ENCODE measurements at places on chromosomes 1 and 21.

DNA sequence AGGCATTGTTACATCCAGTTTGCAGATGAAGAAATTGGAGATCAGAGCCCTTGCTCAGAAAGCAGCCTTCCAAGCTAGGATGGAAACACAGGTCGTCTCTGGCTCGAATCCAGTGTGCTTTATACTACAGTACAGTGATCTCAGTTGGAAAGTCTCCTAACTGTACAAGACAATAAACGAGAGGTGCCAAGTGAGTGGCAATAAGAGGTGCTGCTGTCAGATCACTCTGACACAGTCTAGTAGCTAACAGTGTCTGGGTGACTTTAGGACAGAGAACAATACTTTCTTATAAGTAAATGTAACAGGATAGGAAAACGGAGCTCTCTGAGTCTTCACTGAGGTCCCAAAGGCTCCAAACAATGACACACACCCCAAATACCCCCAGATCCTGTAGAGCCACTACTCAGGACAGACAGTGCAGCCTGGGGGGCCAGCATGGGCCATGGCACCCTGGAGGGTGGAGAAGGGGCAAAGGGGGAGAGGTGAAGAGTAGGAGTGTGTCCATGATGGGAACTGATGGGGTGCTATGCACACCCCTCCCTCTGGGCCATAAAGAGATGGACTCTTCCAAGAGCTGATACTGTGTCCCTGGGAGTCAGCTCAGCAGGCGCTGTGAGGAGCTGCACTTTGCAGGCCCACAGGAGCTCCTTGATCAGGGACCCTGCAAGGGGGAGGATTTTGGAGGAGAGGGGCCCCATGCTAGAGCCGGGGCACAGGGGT, 3.3 kb downstream of the SH3BGR start:
- no peak for DNase-seq

- no peak for DNase-seq
These were observed 22.0 kb upstream of the BATF3 start for GRCh38 chr1:212721388-212722247.

GRCh38 chr1:54542120-54542961, 5.7 kb upstream of the ACOT11 start:
- DNase-seq, result no peak

DNA sequence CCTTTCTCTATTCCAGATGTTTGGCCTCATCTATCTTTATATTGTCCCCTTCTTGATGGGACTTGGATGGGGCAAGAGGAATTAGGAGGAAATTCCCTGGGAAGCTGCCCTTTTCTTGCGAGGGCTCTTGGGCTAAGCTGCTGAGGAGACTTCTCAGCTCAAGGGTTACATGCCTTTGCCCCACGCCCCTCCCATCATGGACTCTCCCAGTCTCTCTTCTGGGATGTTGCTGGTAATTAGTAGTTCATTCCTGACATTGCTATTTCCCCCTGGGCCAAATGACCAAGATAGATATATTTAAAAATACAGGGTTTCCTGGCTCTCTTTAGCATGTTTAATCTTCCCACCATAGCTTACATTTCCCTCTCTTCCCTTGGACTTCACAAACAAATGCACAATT, 90.6 kb upstream of the RALGPS2 start:
- DNase-seq, result no peak

DNA sequence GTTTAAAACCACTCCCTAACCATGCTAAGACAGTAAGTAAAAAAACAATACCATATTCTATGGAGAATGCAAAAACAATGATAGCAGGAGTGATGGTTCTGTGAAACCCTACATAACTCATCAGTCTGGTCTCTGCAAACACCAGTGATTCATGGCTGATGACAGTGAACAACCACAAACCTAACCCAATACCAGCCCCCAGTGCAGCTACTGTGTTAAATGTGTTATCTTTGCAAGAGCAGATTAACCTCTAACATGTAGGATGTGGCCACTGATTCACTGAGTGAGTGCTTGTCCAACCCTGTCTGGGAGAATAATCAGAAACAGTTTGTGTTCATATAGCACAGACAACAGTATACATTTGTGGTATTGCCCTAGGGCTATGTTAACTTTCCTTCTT, 100.2 kb upstream of the COG2 start:
- DNase-seq, result no peak

GRCh38 chr1:211183747-211184313, 49.9 kb upstream of the KCNH1 start:
- no peak for DNase-seq

- no peak for DNase-seq
These were observed 75.3 kb downstream of the CD58 start for GRCh38 chr1:116495535-116495934.

- DNase-seq, result no peak
These were observed 42.2 kb downstream of the KCNK1 start for GRCh38 chr1:233656032-233656635.

- DNase-seq, result no peak
These were observed 330.0 kb downstream of the BRINP3 start for GRCh38 chr1:190147616-190148015.

GRCh38 chr1:232211149-232211548, 418.8 kb downstream of the SIPA1L2 start:
- DNase-seq, result no peak

GRCh38 chr1:14294860-14295536, 303.5 kb upstream of the KAZN start:
- no peak for DNase-seq

- no peak for DNase-seq
These were observed 40.4 kb upstream of the APOBEC4 start for GRCh38 chr1:183693521-183693920.

DNA sequence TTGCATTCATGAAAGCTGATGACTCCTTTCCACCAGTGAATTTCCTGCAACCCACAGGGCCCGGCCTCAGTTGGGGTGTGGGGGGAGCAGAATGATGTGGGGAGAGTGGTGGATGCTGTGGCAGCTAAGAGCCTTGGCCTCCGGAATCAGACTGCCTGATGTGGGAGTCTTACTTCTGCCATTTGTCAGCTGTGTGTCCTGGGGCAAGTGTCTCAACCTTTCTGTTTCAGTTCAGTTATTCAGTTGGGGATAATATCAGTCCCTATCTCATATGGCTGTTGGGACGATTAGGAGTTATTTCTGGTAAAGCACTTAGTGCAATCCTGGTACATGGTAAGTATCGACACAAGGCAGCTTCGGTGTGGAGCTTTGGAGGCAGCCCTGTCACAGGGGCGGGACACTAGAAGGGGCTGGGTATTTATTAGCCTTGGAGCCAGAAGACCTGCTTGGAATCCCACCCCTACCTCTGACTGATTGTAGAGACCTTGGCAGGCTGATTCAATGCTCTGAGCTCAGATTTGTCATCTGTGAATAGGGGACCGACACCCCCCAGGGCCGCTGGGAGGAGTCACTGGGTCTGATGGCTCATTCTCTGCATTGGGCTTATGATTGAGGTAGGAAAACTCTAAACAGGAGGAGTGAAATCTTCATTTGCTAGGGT, 19.6 kb downstream of the ARHGEF10L start:
- DNase-seq, result no peak

DNA sequence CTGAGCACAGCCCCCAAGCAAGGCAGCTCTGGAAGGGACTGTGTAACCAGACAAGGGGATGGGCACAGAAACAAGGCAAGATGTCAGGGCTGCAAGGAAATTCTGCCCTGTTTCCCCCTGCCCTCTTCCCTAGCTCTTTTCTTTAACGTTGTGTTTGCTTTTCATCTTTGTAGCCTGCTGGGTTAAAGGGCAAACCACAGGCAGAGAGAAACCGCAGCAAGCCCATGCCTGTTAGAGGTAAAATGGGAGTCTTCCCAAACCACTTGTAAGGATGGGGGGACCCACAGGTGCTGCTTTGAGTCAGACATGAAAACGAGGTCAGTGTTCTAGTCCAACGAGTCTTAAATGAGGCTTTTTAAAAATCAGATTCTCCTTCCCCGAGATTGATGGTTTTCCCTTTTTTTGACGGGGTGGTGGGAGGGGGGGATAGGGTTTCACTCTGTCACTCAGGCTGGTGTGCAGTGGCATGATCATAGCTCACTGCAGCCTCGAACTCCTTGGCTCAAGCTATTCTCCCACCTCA, 13.3 kb downstream of the TGFBR3 start:
- no peak for DNase-seq

- no peak for DNase-seq
These were observed 41.8 kb upstream of the C1orf198 start for GRCh38 chr1:230909974-230910754.

DNA sequence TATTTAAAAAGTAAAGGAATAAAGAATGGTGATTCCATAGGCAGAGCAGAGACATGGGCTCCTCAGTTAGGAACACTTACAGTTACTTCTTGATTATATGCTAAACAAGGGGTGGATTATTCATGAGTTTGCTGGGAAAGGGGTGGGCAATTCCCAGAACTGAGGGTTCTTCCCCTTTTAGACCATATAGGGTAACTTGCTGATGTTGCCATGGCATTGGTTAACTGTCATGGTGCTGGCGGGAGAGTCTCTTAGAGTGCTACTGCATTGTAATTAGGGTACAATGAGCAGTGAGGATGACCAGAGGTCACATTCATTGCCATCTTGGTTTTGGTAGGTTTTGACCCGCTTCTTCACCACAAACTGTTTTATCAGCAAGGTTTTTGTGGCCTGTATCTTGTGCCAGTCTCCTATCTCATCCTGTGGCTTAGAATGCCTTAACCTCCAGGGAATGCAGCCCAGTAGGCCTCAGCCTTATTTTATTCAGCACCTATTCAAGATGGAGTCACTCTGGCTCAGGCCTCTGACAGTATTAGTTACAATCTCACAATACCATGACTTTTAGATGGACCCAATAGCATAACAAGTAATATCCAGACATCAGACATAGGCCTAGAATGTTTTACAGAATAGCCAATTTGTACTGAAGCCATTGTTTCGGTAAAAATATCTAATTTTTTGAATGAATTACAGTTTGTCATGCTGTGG, 106.8 kb downstream of the ZBTB18 start:
- DNase-seq, result no peak

- DNase-seq, result no peak
These were observed 714.9 kb downstream of the ADGRL2 start for GRCh38 chr1:82515650-82516049.

- DNase-seq, result no peak
These were observed 5.1 kb upstream of the LAMB3 start for GRCh38 chr1:209657140-209657879.

- no peak for DNase-seq
These were observed 1.7 kb upstream of the PRDM16 start for GRCh38 chr1:3067301-3067670.

- DNase-seq, result no peak
These were observed 30.9 kb upstream of the SSX2IP start for GRCh38 chr1:84721152-84721551.

DNA sequence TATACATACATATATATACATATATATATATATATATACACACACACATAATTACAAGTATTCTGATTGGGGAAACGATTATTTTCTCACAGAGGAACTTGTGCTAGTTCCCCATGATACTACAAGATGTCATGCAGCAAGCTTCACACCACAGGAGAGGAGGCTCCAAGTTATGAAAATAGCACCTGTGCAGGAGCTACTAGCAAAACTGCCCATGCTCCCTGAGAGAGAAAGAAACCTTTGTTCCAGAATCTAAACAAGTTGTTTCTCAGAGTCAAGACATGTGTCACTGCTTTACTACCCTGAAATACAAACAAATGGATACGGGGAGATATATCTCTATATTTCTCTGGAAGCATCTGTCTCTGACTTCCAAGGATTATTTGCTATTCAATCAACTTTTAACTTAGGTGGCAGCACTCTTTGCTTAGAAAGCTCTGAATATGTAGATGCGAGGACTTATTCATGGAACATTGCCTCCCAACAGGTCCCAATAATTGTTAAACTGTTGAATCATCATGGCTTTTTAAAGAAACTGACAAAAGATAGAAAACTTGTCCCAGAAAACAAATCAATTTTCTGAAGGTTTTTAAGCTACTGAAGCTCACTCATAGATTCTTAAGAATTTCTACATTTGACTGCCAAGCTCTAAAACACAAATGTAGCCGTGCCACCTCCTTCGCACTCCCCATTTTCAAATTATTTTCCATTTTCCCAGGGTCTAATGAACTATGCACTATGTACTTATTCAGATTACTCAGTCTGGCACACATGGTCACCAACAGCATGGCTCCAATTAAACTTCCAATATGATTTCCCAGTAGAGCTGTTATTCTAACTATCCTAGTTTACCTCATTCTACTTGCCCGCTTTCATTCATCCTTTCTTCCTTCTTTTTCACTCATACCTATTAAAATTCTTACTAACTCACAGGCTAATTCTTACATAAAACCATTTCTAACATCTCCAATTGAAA, 929.1 kb downstream of the LTN1 start:
- no peak for DNase-seq

DNA sequence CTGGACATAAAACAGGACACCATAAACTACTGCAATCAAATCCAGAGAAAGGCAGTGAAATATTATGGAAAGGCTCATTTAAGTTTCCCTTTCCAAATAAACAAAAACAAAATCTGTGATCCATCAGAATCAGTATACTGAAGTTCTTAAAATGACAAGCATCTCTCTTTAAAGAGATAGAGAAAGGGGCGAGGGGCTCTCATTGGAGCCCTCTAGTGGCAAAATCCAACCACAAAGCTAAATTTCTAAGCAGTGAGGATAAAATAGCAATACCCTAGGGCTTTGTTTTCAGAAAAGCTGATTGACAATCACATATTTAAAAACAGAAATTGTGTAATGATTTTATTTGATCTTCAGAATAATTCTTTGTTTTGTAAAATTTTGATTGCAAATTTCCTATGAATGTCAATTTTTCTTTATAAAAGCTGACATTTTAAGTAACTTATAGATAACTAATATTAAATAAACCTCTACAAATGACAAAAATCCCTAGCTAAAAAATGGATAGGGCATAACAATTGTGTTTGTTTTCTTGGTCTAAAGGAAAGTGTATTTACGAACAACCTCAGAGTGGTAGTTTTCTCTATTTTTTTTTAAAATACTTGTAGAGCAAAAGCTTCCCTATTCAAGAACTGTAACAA, 138.2 kb downstream of the COL24A1 start:
- peak; percentile 27 for DNase-seq

- DNase-seq, result no peak
These were observed 2.1 kb upstream of the ITLN1 start for GRCh38 chr1:160887071-160887470.

DNA sequence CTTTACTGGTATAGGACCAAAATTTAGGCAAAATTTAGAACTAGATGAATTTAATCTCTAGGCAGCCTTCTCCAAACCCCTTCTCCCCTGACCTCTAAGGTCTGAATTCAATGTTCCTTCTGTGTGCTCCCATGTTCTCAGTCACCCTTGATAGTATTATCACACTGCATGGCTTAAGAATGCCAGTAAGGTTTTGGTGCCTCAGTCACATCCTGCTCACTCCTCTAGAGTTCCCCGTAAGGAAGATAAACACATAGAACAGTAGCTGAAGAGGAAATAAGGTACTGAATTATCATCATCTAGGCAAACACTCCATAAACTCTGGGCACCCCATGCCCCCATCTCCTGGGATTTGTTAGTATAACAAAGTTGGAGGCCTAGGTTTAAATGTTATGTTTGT, 18.2 kb downstream of the PRRX1 start:
- no peak for DNase-seq

All from HS-27A (cell line).